ENCODE measurements at places on chromosomes 12 and 14. TPM values are rescaled to one million over a fixed set of nuclear protein-coding genes. Genes with fewer than 3 reads are reported as not detected.

GRCh38 chr14:105989566-105990302 is 463.4 kb downstream of the TMEM121 start:
- DNase-seq: no peak

DNA sequence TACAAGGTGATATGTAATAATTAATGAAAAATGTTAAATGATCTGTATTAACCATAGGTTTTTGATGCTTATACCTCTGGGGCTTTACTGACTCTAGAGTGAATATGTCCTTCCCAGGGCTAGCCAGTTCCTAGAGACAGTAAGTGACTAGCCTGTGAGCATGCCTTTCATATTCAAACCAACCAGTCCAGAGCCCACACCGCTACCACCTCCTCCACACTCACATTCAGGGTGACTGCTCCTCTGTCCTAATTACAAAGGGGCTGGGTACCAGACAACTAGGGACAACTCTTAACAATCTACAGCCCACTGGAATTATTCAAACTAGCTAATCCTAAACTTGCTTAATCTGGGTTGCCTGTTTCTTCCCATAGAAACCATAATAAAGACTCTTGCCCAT is 49.0 kb downstream of the RALGAPA1 start:
- no peak for DNase-seq

- no peak for DNase-seq
These were observed 31.7 kb downstream of the RASAL1 start for GRCh38 chr12:113103756-113104450.

EPYC gene
- not detected for total RNA-seq

ZNF641 gene
- 48.1 TPM for total RNA-seq

DNA sequence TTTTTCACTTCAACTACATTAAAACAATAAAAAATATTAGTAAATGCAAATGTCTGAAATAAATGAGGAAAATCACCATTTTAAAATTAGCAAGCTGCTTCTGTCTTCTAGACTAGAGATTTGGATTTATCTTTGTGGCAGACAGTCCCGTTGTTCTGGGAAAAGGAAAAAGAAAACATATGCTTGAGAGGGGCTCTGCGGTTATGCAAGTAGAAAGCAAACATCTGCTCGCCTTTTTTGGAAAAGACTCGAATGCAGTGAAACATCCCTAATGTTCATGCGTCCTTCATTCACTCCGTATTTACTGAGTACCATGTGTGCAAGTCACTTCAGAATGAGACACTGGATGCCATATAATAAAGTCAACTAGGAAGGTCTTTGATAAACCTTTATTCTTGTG is 44.9 kb downstream of the IFNG start:
- DNase-seq: no peak

UNC79 gene
- total RNA-seq: 0.35 TPM

HOXC9 gene
- total RNA-seq: not detected

INSM2 gene
- not detected for total RNA-seq

DNA sequence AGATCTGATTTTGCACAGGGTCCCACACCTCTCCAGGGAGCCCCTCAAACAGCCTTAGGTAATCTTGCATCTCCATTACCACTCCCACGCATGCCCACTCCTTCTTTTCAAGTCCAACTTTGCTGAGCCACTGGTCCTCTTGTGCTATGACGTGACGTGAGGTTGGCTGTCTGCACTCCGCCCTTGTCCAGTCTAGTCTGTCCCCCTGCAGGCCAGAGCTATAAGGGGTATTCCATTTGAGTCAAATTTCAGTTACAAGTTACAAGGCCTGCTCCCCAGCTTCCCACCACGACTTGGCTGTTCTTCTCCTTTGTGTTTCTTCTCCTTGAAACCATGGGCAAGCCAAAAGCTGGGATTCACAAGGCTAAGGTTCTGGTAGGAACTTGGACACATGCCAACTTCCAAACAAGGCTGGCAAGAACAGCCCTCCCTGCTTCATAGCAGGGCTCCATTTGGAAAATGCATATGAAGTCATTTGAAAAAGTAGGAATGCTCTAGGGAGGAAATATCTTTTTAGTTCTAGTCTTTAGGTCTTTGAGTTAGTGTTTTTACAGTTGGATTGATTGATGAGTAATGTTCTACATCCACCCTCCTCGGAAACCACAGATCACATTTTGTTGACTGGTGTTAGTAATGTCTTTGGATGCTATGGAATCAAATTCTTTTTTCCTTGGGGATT is 49.1 kb downstream of the KCNA1 start:
- no peak for DNase-seq

- no peak for DNase-seq
These were observed 77.7 kb downstream of the ARF6 start for GRCh38 chr14:49970474-49971147.

- DNase-seq: no peak
These were observed 9.8 kb downstream of the ARHGEF25 start for GRCh38 chr12:57620936-57621496.

DNA sequence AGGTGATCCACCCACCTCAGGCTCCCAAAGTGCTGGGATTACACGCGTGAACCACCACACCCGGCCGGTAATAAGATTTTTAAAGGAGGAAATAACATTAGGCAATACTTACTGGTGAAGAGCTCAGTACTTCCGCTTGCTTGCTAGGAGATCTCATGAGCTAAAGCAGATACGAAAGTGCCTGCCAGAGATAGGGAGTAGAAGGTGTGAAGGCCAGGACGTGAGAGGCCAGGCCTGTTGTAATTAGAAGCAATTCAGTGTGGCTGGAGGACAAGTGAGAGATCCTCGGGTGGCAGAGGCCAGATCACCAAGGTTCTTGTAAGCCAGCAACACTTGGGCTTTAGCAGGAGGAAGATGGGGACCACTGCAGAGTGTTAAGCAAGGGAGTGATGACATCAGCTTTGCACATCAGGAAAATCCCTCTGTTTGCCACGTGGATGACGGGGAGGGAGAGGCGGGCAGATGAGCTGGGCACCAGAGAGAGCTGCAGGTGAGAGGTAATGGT is 7.6 kb downstream of the TECPR2 start:
- no peak for DNase-seq

GRCh38 chr14:93375673-93376156 is 28.7 kb downstream of the COX8C start:
- DNase-seq: no peak

DNA sequence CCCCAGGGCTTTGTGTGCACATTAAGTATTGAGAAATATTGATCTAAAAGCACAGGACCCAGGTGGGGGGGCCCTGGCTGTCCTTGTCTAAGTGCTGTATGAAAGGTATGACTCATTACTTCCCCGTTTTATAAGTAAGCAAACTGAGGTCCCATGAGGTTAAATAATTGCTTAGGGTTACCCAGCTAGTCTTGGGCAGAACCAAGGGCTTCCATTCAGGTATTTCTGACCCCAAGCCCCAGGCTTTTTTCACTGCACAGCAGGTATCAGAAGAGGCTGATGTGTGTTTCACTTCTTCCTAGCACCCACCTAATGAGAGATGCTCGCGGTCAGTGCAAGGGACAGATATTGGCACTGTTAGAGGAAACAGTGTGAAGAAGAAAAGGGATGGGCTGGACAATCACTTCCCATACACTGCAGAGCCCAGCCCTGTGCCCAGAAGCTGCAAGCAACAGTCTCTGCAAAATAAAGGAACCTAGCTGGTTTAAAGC is 4.7 kb upstream of the TC2N start:
- no peak for DNase-seq

SPIC gene
- not detected for total RNA-seq

Data from uterus (tissue), 4 donors.